ENCODE measurements at places on chromosomes 3 and 15.

- peak; percentile 7 for DNase-seq
Observed at GRCh38 chr15:34514251-34514670, 69.2 kb downstream of the GOLGA8B start.

DNA sequence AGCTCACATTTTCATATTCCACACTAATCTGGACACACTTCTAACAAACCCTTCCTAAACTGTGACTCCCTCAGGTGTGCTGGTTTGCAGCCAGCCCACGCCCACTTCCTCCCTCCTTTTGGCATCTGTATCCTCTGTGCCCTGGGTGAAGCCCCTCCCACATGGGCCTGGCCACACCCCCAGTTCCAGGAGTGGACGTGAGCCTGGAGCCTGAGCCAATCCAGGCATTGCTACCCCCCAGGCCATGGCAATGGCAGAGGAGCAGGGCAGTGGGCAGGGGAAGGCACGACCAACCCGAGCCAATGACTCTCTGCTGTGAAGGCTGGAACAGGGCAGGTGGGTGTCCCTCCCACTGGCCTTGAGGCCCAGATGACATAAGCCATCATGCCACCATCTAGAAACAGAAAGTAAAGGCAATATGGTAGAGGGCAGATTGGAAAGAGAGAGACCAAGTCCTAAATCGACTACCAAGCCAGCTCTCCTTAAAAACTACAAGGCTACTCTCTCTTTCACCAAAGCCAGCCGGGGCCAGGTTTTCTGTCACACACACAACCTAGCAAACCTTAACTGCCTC is 18.6 kb downstream of the FAM174B start:
- no peak for DNase-seq

GRCh38 chr3:171770689-171771620 is 39.3 kb downstream of the PLD1 start:
- DNase-seq = no peak

GRCh38 chr3:79767194-79767904 is 449 bp downstream of the ROBO1 start:
- DNase-seq = no peak

DNA sequence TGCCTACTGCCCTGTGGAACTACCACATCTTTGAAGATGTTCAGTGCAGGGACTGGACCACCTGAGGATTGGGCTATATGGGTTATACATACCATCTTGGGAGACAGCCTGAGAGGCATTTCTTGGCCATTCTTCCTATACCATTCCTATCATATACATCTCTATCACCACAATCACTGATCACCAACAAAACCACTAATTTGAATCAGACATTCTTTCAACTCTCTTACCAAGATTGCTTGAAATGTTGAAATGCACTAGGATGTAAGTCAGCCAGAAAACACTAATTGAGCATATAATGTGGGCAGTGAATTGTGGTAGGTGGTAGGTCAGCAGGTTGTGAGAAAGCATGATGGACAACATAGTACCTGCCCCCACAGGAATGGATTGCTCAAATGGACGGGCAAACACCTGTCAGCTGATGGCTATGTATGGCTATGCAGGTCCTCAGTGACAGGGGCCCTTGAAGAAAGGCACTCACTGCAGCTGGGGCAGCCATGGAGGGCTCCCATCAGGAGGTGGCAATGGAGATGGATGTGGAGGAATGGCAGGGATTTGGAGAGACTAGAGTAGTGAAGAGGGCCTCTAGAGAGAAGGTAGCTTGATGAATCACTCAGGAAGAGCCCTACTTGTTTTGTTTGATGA is 49.1 kb downstream of the AMOTL2 start:
- no peak for DNase-seq

DNA sequence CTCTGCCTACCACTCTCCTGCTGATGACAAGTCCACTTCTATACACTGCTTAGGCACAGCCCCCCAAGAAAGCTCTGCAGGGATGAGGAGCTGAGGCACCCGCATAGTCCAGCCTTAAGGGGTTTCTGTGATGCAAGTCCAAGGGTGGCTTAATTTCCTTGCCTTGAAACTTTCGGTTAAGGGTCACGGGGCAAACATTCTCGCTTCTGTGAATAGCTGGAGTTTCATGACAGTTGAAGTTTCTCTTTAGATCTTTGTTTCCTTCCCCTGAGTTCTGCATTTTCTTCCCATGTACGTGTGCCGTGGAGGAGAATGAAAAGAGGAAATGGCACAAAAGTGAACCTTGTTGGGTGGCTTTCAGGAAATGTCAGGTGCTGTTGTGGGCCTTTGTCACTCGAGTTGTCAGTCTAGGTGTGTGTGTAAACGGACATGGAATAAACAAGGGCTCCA is 7.0 kb downstream of the GPR160 start:
- DNase-seq = peak; percentile 10

- DNase-seq = no peak
Observed at GRCh38 chr3:57893668-57894067, 114.6 kb upstream of the FLNB start.

GRCh38 chr3:115683773-115684172 is 60.5 kb downstream of the GAP43 start:
- DNase-seq = no peak

GRCh38 chr3:120634539-120634938 is 38.4 kb downstream of the NDUFB4 start:
- no peak for DNase-seq

DNA sequence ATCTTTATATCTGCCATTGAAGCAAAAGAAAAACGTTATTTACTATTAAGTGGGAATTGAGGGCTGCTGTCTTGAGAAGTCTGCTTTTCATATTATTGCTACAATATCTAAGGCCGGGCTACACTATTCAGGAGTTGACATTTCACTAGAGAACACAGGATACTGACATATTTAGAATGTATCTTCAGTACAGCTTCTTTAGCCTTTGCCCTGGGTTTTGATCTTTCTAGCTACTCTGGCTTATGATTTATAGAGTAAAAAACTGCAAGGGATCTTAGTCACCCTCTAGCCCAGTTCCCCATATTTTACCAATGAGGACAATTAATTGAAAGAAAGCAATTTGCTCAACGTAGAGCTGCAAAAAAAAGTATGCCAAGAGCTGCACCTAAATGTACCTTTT is 307.4 kb upstream of the DPPA4 start:
- no peak for DNase-seq

- DNase-seq = no peak
Observed at GRCh38 chr3:165728924-165729323, 108.3 kb downstream of the BCHE start.

GRCh38 chr15:31302778-31303725 is 23.6 kb upstream of the KLF13 start:
- DNase-seq = peak; percentile 28

- no peak for DNase-seq
Observed at GRCh38 chr3:46334741-46335478, 19.0 kb upstream of the CCR2 start.

DNA sequence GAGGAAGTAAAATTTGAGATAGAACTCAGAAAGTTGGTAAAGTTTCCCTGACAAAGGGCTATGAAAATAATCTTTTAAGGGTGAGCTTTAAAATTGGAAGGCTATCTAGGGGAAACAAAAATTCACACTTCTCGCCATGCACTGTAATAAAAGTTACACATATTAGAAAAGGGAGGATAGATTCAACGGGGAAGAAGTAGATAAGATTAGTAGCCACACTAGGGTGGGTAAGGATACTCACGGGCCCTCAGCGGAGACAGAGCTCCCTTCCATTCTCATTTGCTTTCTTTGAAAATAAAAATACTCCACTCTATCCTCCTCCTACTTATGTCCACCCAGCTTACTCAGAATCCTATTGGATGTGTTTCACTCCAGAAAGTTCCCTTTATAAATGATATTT is 691.3 kb upstream of the NR2F2 start:
- no peak for DNase-seq

- DNase-seq = peak; percentile 26
Observed at GRCh38 chr3:3109407-3110298, 521 bp downstream of the IL5RA start.

DNA sequence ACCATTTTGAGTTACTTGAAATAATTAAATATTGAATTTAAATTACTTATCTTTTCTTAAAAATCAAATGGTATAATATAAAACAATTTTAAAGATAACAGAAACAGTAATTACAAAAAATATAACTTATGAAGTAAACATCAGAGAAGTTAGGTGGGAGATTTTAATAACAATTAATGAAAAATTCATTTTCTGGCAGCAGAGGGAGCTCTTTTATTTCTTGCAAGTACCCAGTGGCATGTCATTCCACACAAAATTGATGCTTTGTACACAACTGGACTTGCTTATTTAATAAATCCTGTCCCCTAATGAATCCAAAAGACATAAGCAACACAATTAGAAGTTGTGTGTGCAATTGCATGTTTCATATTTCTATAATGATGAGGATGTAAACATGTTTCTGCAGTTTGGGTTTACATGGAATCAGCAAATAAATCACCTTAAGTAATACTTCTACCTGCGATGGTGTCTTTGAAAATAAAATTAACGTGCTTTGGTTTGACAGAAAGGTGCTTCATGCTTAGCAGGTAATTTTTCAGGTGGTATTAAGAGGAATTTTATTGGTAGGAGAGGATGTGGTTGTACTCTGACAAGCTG is 861.3 kb downstream of the ZPLD1 start:
- no peak for DNase-seq

GRCh38 chr3:57983734-57984518 is 24.3 kb upstream of the FLNB start:
- DNase-seq = peak; percentile 54

- DNase-seq = no peak
Observed at GRCh38 chr3:69343875-69344274, 42.0 kb downstream of the FRMD4B start.

- DNase-seq = no peak
Observed at GRCh38 chr3:45917146-45917898, 25.9 kb upstream of the CXCR6 start.

GRCh38 chr3:139532976-139533375 is 6.6 kb downstream of the RBP1 start:
- no peak for DNase-seq

GRCh38 chr3:182104881-182105280 is 393.2 kb downstream of the SOX2 start:
- no peak for DNase-seq

All from CD4-positive, alpha-beta T cell treated with Interleukin-17A for 1 hour (primary cell).